ENCODE measurements at places on chromosomes 7 and 10. TPM values are rescaled to one million over a fixed set of nuclear protein-coding genes. Genes with fewer than 3 reads are reported as not detected.

Gene EBLN1
- not detected for polyA plus RNA-seq

Gene TMEM178B
- not detected for polyA plus RNA-seq

Gene CTAGE8
- polyA plus RNA-seq, result not detected

Gene CEP41
- 17.9 TPM for polyA plus RNA-seq

DNA sequence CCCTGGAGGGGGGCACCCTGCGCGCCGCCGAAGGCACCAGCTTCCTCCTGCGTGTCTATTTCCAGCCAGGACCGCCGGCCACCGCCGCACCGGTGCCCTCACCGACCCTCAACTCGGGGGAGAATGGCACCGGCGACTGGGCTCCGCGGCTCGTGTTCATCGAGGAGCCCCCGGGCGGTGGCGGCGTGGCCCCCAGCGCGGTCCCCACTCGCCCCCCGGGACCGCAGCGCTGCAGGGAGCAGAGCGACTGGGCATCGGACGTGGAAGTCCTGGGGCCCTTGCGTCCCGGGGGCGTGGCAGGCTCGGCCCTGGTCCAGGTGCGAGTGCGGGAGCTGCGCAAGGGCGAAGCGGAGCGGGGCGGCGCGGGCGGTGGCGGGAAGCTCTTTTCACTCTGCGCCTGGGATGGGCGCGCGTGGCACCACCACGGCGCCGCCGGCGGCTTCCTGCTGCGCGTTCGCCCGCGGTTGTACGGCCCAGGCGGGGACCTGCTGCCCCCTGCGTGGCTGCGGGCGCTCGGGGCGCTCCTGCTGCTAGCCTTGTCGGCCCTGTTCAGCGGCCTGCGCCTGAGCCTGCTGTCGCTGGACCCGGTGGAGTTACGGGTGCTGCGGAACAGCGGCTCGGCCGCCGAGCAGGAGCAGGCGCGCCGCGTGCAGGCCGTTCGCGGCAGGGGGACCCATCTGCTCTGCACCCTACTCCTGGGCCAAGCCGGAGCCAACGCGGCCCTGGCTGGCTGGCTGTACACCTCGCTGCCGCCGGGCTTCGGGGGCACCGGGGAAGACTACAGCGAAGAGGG is 594 bp downstream of the CNNM1 start:
- H3K27me3 ChIP-seq, result peaks cover 19% of the 10 kb centered on the region
- no peak overlapping the region for H3K27ac ChIP-seq
- peaks cover 1% of the 10 kb centered on the region for H3K4me1 ChIP-seq
- no peaks in the 10 kb centered on the region for H3K36me3 ChIP-seq
- no peak for DNase-seq

- no peak for DNase-seq
- H3K4me3 ChIP-seq, result no peak overlapping the region
- no peaks in the 10 kb centered on the region for H3K36me3 ChIP-seq
- peaks cover 2% of the 10 kb centered on the region for H3K27me3 ChIP-seq
- no peak overlapping the region for H3K27ac ChIP-seq
Measured at GRCh38 chr7:155576900-155577508, 30.6 kb upstream of the CNPY1 start.

- no peak overlapping the region for H3K4me3 ChIP-seq
- H3K4me1 ChIP-seq, result no peaks in the 10 kb centered on the region
- no peak for DNase-seq
Measured at GRCh38 chr10:81065474-81065873, 527.8 kb downstream of the SH2D4B start.

GRCh38 chr7:33727315-33727714 is 178.0 kb upstream of the BMPER start:
- H3K36me3 ChIP-seq, result peaks cover 6% of the 10 kb centered on the region
- H3K27ac ChIP-seq, result no peak overlapping the region
- peaks cover 26% of the 10 kb centered on the region for H3K4me1 ChIP-seq
- no peak overlapping the region for H3K4me3 ChIP-seq

All from immature natural killer cell (primary cell).